ENCODE measurements at places on chromosomes 16 and 17.
A peak's percentile ranks its signal among the peaks of the same experiment; 100 is the strongest.

GRCh38 chr17:60804831-60805230, 127.2 kb downstream of the BCAS3 start:
- no peak for DNase-seq

DNA sequence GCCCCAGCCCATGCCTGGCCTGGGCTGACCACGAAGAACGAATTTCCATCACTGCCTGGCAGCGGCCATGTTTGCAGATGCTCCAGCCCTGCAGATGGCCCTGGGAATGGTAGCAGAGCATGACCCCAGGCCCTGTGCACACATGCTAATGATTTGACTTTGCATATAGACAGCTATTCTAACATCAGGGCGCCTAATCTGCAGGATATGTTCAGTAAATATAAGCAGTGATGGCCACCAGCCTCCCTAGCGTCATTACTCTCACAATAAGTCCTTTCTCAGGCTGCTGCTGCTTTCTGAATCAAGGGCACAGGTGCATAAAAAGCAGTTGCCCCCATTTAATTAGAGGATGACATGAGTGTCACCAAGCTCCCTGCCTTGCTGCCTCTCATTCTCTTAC, 24.2 kb downstream of the DNAH9 start:
- DNase-seq: no peak

DNA sequence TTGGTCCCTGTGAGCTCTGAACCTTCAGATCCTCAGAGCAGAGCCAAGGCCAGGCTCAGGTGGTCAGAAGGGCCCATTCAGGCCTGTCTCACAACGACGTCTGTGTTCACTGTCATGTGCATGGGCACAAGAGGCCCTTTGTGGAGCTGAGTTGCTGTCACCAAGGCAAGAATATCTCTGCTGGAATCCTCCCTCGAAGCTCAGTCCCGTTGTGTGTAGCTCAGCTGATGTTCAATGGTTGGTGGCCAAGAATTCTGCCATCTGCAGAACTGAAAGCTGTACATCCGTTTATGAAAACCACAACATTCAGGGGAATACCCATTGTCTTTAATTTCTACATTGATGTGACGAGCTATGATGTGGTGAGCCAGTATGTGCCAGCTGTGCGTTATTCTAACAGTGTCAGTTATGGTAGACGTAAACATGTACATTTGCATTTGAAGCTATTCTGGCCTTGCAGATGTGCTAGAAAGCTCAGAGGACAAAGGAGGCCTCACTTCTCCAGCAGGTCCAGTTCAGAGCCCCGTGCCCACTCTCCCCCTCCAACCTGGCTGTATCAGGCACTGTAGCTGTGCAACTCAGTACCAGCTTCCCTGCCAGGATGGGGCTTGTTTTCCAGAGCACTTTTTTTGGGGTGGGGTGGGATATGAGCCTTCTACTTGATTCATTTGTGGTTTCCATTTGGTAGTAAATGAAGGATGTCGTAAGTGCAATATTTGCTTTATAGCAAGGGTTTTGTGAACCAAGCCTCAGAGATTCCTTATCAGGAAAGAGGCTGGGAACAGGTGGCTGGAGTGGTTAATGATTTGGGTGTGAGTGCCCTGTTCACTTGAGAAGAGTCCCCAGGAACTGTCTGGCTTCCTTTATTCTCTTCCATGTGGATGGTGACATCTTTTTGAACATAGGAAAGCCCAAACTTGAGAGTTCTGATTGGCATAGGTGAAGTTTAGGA, 56.1 kb downstream of the B9D1 start:
- no peak for DNase-seq

DNA sequence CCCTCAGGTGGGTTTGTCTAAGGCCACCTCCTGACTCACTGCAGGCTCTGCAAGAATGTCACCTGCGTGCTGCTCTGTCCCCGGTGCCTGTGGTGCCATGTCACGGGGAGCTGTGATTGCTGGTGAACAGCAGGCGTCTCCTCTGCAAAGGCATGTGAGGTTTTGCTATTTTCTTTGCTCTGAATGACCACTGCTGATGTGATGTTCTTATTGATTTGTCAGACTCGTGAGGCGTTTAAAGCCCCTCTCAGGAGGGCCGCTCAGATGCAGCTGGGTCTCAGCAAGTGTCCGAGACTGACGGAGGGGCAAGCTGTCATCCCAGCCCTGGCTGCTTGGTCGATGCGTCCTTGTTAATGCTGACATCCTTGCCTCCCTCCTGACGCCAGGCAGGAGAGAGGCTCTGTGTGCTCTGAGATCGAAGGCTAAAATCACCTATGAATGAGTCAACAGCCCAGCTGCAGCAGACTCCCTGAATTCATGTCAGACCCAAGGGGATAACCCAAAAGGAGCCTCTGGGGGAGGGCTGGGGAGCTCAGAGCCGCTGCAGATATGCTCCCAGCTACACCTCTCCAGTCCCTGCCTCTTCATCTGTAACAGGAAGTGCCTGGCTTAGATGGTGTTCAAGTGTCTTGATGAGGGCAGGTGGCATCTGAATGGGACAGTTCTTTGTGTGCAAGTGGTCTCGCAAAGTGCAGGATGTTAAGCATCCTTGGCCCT, 11.8 kb upstream of the PEMT start:
- peak; percentile 62 for DNase-seq

DNA sequence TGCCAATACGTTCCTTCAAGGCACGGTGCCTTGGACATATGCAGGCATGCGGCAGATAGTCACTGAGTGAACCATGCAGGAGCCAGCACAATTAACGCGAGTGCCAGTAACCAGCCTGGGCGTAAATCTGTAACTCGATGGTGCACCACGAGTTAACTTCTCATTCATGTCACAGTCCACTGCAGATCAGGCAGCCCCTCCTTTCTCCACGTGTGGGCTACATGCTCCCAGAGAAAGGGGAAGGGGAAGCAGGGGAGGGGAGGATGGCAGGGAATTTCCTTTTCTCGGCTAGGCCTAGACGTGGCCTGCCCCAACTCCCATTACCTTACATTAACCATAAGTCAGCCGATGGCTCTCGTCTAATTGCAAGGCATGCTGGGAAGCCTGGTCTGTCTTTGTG, 287.9 kb downstream of the CPPED1 start:
- DNase-seq: no peak

Measured in cerebellar cortex (tissue), 1 donor.